Mammary epithelial cell (primary cell): ENCODE measurements at places on chromosomes 11 and 22.

DNA sequence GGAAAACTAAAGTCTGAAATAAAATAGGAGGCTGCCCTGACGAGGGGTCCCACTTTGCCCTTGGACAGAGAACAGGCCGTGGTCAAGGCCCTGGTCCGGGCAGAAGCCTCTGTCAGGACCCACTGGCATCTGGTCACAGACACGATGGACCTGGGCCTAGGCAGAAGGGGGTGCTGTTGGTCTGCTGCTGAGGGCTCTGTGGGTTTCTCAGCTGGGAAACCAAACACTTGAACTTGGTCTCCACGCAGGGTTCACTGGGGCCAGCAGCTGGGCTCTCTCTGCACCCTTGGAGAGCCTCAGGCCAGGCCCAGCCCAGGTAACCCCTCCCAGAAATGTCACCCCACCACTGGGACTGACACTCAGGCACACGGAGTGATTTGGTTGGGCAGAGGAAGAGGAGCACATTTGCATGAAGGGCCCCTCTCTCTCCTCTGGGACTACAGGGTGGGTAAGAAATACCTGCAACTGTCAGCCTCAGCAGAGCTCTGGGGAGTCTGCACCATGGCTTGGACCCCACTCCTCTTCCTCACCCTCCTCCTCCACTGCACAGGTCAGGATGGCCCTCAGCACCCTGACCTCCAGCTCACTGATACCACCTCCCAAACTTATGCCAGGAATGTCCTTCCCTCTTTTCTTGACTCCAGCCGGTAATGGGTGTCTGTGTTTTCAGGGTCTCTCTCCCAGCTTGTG lies 48.1 kb upstream of the TOP3B start:
- DNase-seq: no peak

DNA sequence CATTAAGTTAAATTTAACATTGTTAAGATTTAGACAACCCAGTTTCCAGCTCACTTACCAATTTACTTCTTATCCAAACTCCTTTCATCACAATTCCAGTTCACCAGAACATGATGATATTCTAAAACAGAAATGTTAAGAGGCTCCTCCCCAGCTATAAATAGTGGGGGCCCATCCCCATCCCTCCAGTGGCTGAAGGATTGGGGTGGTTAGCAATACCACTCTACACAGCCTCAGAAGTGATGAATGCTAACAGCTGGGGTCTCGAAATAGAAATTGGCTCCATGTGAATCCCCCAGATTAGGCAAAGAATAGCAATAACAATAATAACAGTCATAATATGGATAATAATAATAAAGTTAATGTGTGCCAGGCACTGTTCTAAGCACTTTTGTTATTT lies 97.9 kb upstream of the NCAM1 start:
- no peak for DNase-seq

GRCh38 chr22:19065298-19065859 lies 56.8 kb downstream of the DGCR2 start:
- no peak for DNase-seq

DNA sequence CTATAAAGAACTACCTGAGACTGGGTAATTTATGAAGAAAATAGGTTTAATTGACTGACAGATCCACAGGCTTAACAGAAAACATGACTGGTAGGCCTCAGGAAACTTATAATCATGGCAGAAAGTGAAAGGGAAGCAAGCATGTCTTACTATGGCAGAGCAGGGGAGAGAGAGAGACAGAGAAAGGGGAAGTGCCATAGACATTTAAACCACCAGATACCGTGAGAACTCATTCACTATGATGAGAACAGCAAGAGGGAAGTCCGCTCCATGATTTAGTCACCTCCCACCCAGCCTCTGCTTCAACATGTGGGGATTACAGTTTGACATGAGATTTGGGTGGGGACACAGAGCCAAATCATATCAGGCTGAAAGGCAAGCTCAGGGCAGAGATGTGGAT lies 327.1 kb upstream of the DDI1 start:
- no peak for DNase-seq

DNA sequence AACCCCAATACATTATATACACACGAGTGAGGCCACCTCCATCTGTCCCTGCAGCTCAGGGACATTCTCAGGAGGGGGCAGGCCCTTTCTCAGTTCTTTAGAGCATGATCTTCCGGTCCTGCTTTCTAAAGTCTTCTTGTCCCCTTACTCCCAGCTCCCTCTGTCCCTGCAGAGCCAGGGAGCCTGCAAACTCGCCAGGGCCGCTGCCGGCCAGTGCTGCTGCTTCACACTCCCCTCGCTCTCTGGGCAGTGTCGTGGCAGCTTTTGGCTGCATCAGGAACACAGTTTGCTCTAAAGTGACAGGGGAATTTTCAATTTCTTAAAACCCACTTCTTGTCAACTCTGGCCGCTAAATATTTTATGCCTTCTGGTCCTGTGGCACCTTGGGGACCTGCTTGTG lies 130.1 kb upstream of the NARS2 start:
- DNase-seq: no peak

DNA sequence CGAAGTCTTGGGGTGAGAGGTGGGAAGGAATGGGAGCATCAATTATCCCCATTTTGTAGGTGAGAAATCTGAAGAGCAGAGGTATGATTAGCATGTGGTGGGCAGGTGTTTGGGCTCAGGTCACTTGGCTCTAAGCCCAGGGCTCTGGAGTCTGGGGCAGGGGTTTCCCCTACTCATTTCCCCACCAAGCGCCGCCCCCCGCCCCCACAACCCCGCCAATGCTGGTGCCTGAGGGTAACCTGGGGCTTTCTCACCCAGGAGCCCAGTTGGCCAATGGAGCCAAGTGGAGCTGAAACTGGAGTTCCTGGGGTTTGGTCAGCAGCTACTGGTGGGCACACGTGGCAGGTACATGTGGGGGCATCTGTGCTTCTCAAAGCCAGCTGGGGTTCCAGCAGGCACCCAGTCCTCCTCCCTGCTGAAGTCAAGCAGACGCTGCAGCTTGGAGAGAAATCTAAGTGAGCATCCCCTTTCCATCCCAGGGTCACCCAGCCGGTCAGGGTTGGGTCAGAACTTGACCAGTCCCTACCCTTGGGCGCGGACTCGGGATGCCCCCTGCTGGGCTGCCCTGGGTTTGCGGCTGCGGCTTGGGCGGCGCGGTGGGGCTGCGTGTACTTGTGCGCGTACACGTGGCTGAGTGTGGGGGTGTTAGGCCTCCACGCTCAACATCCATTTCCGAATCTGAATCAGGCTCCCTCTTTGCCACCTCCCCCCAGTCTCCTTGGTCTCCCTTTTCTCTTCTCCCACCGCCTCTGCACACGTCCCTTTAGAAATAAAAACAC lies 1.7 kb upstream of the CHRM1 start:
- DNase-seq: no peak

GRCh38 chr11:19524171-19524671 lies 188.4 kb upstream of the NAV2 start:
- no peak for DNase-seq

- peak; percentile 20 for DNase-seq
These were observed 12.5 kb upstream of the CCDC117 start for GRCh38 chr22:28759861-28760560.

DNA sequence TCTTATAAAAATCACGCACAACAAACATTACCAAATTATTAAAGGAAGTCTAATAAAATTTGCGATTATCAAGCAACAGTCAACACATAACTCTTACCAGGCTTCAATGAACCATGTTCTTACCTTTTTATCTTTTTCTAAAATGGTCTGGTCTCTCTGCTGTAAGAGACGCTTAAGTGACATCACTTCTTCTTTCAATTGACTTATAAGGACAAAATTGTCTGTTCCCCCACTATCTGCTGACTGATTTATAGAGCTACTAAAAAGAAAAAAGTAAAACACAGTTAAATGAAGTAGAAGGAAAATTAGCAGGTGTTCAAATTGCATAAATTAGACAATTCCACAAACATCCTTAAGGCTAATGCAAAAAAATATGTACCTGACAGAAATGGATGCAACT lies 10.9 kb downstream of the FAM76B start:
- no peak for DNase-seq

DNA sequence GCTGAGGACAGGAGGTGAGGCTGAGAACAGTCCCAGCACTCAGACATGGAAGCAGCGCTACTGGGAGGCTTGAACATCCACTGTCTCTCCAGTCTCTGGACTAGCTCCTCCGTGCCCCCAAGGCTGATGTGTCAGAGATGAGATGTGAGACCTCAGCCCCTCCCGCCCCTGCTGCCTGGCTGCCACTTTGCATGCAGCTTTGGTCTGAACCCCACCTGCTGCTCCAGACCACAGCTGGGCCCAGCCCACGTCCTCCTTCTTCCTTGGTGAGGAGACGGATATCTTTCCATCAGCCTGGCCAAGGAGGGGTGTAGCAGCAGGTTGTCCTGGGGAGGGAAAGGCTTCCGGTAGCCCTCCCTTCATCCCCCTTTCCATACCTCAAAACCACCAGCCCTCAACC lies 148.0 kb upstream of the B3GAT1 start:
- no peak for DNase-seq

DNA sequence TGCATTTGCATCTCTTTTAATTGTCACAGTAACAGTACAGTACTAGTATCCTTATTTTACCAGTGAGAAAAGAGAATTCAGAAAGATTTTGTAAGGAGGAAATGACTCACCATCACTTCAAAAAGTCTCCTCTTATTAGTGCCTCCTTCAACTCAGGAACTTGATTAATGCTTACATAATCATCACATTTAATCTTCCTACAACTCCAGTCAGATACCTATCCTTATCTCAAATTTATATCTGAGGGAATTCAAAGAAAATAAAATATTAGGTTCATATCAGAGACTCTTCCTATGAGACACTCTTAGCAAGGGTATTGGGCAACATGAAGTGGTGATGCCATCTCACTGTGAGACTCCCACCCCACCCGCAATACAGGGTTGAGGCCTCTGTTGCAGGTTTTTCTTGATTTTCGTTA lies 26.1 kb upstream of the CTSC start:
- peak; percentile 47 for DNase-seq

DNA sequence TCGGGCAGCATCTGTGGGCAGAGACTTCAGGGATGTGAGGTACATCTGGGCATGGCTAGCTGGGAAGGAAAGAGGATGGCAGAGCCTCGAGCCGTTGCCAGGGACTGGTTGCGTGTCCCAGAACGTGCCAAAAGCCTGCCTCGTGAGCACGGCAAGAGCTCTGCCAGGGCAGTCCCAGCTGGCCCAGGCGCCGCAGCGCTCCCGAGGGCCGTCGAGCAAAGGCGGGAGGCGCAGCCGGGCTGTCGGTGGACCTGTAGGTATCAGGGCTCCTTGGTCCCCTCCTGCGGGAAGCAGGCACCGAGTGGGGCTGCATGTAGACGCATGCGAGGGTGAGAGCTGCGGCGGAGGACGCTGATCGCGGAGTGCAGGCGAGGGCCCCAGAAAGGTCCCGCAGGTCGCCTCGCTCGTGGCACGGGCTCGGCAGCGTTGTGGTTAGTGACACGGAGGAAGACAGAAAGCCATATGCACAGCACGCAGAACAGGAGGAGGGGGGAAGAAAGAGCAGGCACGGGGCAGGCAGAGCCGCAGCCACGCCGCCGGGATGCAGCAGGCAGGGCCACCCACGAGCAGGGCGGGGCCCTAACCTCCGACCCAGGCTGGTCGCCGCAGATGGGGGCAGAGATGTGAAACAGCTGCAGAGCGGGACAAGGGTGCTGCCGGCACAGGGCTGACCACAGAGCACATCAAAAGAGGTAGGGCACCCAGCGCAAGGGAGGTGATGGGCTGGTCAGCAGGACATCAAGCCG lies 18.0 kb downstream of the LSP1 start:
- no peak for DNase-seq

- DNase-seq: no peak
These were observed 4.2 kb upstream of the SERPINH1 start for GRCh38 chr11:75557666-75558494.

GRCh38 chr11:112440518-112440917 lies 179.9 kb upstream of the PLET1 start:
- DNase-seq: peak; percentile 19

GRCh38 chr11:11237070-11237832 lies 115.8 kb downstream of the CSNK2A3 start:
- no peak for DNase-seq

GRCh38 chr11:67032830-67033551 lies 10.1 kb downstream of the SYT12 start:
- DNase-seq: peak; percentile 79

GRCh38 chr11:10758957-10759356 lies 7.9 kb downstream of the CTR9 start:
- DNase-seq: no peak

DNA sequence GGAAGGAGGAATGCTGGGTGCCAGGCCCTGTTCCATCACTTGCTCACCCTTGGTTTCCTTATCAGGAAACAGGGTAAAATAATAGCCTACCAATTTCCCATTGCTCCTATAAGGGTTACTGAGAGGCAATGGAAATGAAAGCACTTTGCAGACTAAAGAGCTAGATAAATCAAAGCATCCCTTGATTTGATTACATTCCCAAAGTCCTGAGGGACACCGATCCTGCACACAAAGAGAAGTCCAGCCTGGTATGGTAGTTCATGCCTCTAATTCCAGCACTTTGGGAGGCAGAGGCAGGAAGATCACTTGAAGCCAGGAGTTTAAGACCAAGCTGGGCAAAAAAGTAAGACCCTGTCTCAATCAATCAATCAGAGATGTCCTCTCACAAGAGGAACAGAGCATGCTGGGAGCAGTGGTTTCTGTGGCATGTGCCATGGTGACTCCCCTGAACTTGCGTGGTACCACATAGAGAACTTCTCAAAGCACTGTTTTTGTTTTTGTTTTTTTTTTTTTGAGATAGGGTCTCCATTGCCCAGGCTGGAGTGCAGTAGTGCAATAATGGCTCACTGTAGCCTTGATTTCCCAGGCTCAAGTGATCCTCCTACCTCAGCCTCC lies 10.7 kb downstream of the TBC1D10A start:
- DNase-seq: no peak

GRCh38 chr11:363948-364761 lies 5.1 kb upstream of the B4GALNT4 start:
- DNase-seq: peak; percentile 83

GRCh38 chr11:125872138-125872491 lies 15.4 kb upstream of the HYLS1 start:
- peak; percentile 32 for DNase-seq

GRCh38 chr22:41966607-41967240 lies 2.5 kb upstream of the SEPTIN3 start:
- peak; percentile 87 for DNase-seq

DNA sequence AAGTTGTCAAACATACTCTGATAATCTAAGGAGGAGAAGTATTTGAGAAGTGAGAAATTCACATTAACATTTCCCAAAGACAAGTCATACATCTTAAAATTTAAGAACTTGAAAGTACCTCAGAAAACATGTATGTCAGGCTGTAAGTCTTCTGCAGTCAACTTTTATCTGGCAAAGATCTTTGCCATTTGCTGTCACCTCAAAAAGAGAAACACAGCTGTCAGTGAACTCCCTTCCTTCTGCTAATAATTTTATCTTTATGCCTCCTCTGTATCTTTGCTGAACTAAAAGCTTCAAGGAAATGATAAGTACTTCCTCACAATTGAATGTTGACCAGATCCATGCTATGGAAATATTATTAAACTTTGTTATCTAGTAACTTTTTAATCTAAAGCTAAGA lies 18.7 kb downstream of the TTC17 start:
- no peak for DNase-seq

- no peak for DNase-seq
These were observed 11.7 kb upstream of the GLYATL1 start for GRCh38 chr11:58927393-58928106.
